Stimulated activated CD4-positive, alpha-beta T cell treated with anti-CD3 and anti-CD28 coated beads, Interleukin-15, amount 100 ng/mL, for 48 hours (primary cell): ENCODE measurements at places on chromosomes 7 and 10.

- DNase-seq, result no peak
Observed at GRCh38 chr10:97479939-97480338, 18.3 kb downstream of the MMS19 start.

GRCh38 chr7:69678494-69679187, 80.4 kb downstream of the AUTS2 start:
- DNase-seq, result no peak

GRCh38 chr10:5587151-5588079, 62.7 kb downstream of the CALML3 start:
- no peak for DNase-seq

DNA sequence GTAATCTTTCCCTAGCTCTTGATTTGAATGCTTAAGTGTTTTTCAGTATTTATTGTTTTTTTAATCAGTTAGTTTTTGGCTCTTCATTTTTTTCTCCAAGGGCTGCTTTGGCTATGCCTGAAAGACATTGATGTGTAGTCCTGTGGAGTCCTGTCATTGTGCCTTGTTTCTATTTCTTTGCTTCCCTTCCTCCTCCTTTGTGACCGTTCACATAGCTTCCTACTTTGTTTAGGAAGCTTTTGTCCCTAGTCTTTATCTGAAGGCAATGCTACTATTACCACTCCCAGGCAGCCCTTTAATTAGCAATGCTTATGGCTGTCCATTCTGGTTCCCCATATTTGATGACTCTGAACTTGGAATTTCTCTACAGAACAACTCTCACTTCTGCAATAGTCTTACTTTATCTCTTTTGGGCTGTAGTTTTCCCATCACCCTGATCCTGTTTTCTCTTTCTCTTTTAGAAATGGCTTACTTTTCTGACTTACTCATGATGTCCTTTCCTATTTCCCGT, 39.9 kb downstream of the ADCYAP1R1 start:
- no peak for DNase-seq

DNA sequence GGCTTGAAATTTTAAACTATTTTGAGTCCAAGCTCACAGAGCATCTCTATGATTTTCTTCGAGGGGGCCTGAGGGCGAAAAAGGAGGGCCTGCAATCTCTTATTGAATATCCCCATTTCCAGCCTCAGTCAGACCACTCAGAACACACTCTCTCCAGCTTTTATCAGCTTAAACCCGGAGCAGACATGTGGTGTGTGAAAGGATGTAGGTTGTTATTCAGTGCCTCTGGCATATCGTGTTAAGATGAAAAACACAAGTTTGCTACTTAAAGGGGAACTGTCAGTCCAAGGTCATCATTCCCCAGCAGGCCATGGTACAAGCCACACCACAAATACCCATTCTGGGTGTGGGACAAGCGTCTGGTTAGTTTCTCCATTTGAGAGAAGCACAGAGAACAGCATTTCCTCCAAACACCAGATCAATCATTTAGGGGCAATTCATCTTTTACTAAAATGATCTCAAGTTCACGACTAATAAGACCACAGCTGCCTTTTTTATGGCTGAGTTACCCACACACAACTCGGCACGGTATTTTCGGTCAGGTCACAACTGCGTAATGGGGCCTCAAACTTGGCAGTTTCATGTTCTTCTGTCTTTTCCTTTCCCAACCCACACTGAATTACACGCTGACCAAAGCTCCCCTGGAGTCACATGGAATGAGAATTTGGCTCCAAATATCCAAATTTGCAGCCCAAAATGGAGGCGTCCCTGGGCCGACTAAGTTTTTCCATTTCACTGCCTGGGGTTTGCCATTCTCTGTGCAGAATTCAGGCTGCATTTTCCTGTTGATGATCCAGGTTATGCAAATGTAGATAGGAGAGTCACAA, 188.4 kb downstream of the SEM1 start:
- no peak for DNase-seq

- no peak for DNase-seq
Observed at GRCh38 chr10:24984906-24985305, 31.1 kb downstream of the ENKUR start.

DNA sequence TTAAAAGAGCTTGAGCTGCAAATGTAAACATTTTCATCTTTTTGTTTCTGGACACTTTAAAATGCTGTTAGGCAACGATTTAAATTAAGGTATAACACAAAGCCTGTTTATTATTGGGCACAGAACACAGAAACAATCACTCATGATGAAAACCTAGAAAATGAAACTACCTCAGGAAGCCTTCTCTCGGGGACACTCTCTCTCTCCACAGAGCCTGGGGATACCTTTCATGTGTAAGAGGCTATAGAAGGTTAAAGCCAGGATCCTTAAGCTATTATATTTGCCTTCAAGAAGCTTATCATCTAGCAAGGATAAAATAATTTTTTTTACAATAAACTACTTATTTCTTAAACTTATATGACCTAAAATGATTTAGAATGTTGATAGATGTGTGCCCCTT, 194.1 kb downstream of the SKAP2 start:
- DNase-seq, result no peak

GRCh38 chr10:21501091-21501490, 24.4 kb downstream of the SKIDA1 start:
- DNase-seq, result no peak

DNA sequence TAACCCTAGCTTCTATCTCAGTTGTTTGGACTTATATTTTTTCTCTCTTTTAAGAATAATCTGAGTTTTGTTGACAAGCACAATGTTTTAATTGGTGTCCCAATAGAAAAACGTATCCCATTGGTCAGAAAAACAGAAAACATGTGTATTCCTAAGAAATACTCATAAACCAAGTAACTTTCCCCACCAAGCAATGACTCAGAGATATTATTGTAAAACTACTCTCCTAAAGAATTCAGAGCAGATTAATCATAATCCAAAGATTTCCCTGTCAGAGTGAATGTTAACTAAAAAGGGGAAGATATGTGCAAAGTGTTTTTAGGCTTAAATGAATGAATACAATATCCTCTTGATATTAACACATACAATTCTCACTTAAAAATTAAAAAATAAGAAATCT, 29.4 kb upstream of the MBL2 start:
- DNase-seq, result no peak

DNA sequence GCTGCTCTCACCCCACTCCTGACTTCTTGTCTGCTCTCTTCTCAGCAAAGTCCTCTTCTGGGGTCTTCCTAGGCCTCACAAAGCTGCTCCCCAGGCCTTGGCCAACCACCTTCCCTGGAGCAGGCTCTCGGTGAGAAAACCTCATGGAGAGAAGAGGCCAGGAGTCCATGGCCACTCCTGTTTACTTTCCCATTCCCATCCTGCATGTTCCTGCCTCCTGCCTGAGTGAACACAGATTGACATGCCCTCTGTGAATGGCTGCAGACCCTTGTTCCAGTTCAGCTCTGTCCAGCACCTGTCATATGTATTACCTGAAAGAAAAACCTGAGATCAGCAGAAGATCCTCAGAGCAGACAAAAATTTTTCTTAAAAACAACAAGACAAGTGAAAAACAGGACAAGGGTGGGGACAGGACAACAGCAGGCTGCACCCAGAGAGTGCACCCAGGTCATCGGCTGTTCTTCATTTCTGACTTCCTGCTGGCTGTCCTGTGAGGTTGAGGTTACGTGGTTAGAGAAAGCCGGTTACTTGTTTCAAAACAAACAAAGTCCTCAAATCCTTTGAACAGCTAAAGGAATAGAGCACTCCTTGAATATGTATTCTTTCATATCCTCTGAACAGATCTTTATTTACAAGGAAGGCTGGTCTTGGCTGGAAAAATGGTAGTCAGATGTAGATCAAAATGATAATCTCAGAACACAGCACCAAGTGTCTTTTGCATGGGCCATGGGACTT, 34.0 kb upstream of the DLD start:
- no peak for DNase-seq
